ENCODE measurements at places on chromosomes 13 and 19.

GRCh38 chr19:58338825-58339558 lies 12.2 kb downstream of the ZSCAN22 start:
- no peak for DNase-seq

GRCh38 chr13:75633285-75633684 lies 2.8 kb upstream of the LMO7 start:
- no peak for DNase-seq

GRCh38 chr13:99501848-99502301 lies 603 bp downstream of the TM9SF2 start:
- peak; percentile 14 for DNase-seq

GRCh38 chr19:17754634-17755442 lies 3.6 kb downstream of the FCHO1 start:
- DNase-seq, result no peak

DNA sequence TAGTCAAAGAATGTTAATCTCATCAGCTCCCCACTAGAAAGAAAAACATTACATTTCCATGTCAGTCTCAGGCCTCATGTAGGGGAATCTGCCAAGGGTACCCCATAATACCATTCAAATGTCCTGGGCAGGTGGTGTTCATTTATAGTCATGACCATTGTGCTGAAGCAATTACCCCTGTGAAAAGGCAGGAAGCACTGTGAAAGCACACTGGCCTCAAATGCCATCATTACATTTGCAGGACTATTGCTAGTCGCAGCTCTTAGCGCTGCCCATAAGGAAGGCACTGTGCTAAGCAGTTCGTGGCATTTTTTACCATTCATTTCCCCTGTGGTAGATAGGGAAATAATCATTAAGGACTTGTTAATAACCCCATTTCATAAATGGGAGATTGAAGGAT lies 109.0 kb downstream of the LHFPL6 start:
- DNase-seq, result no peak

DNA sequence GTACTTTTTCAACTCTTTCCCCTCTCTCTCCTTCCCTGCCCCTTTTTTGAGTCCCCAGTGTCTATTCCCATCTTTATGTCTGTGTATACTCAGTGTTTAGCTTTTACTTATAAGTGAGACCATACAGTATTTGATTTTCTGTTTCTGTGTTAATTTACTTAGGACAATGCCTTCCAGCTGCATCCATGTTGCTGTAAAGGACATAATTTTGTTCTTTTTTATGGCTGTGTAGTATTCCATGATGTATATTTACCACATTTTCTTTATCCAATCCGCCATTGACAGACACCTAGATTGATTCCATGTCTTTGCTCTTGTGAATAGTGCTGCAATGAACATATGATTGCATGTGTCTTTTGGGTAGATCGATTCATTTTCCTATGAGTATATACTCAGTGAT lies 10.7 kb upstream of the ZC3H13 start:
- DNase-seq, result no peak

DNA sequence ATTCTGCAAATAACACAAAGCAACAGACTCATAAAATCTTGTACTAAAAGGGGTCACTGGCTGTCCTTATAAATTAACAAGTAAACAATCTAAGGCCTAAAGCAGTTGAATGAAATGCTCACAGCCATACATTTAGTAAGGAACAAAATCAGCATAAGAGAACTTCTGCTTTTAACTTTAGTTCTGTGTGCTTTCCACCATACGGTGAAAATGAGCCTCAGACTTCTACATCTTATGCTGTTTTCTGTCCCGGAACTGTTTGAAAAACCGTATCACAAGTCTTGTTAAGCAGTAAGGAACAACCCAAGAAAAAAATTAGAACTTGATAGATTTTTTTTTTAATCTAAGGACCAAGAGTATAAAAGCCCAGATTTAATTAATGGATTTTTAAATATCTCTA lies 549.1 kb upstream of the MIR17HG start:
- no peak for DNase-seq

DNA sequence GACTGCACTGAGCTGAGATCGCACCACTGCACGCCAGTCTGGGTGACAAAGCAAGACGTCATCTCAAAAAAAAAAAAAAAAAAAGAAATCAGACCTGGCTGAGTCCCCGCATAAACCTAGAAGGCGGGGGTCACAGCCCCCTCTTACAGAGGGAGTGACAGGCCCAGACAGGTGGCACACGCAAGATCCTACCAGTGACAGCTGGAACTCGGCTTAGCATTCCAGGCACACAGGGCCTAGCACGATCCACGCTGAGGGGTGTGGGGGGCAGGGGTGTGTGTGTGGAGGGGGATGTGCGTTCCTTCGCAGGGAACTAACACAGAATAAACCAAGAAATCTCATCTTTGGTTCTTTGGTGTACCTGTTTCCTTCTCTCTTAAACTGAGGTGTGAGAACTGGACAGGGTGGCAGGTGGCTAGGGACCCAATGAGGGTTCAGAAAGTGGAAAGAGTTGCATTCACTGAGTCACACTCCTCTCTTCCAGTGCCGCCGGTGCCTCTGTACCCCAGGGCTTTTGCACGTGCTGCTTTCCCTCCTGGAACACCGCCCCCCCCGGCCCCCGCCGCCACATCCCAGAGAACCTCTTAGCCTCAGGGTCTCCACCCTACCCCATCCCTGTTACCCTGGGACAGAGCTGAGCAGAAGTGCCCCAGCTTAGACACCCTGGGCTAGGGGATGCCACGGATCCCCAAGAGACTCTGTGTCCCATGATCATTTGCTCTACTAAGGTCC lies 5.0 kb downstream of the SGTA start:
- DNase-seq, result no peak

- DNase-seq, result no peak
These were observed 1044.4 kb downstream of the UQCRFS1 start for GRCh38 chr19:28168557-28168956.

DNA sequence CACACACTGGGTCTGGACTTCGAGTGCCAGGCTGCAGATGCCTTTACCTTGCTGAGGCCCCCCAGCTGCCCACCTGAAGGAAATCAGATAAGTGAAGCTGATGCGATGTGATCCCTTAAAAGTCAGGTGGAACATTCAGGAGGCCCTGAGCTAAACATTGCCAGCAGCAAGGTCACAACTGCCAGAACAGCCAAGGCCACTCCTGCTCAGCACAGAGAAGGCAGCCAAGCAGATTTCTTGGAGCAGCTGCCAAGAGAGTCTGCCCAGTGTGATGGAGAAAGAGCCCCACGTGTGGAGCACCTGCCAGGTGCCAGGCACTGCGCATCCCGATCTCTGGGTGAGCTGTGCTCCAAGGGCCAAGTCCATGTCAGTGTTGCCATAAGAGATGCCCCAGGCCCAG lies 20.6 kb upstream of the UQCRFS1 start:
- no peak for DNase-seq

DNA sequence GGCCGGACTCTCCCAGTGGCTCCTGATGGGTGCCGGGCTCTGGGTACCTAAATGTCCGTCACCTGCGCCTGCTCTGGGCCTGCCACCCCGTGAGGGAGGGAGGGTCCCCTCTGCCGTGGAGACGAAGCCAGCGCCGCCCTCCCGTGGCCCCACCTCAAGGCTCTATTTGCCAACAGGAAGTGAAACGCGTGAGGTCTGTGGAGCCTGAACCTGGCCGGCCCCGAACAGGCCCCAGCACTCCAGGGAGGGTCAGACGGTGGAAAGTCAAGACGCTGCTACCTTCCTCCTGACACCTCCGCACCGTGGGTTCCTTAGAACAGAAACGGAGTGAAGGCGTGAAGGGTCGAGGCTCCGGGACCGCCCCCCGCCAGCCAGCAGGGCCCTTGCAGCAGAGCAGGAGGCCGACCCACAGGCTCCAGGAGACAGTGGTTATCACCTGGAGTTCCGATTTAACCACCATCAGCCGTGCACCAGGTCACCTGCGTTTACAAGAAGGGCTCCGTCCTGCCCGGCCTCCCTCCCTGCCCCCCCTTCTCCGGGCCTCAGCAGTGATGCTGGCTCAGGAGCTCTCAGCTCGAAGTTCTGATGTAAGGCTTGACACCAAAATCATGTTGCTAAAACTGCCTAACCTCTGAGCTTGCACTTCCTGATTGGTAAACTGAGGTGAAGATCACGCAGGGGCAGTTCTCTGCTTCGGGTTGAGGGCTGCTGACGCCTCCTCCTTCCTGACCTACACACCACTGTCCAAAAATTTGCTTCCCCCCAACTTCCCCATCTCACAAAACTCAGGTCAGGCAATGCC lies 50.9 kb upstream of the C13orf46 start:
- DNase-seq, result no peak

- DNase-seq, result no peak
These were observed 519 bp downstream of the ZNF551 start for GRCh38 chr19:57682226-57682766.

DNA sequence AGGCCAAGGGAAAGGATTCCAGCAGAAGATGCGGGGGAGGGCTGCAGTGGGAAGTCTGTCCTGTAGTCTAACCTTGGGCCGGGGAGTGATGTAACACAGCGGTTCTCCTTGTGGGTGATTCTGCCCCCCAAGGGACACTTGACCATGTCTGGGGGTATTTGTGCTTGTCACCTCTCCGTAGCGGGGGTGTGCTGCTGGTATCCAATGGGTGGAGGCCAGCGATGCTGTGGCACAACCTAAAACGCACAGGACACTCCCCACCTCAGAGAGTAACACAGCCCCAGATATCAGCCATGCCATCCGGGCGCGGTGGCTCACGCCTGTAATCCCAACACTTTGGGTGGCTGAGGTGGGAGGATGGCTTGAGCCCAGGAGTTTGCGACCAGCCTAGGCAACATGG lies 36.3 kb downstream of the ZNRF4 start:
- DNase-seq, result no peak

GRCh38 chr13:99379856-99380801 lies 72.9 kb upstream of the GPR183 start:
- no peak for DNase-seq

- DNase-seq, result no peak
These were observed 107.3 kb upstream of the ZNF507 start for GRCh38 chr19:32238076-32238475.

GRCh38 chr13:80454245-80454644 lies 113.3 kb upstream of the SPRY2 start:
- DNase-seq, result no peak

DNA sequence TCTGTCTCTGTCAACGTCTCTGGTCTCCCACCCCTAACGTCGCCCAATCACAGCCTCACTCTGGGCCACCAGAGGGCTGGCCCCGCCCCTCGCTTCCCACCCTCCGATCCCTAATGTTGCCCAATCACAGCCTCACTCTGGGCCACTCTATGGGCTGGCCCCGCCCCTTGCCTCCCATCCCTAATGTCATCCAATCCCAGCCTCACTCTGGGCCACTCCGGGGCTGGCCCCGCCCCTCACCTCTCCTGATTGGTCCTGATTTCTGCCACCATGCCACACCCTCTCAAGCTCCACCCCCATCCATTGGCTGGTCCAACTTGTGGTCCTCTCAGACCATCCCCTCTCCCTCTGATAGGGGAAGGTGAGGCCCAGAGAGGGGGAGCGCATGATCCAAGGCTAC lies 24.9 kb downstream of the CELF5 start:
- no peak for DNase-seq

- no peak for DNase-seq
These were observed 95.1 kb downstream of the TSHZ3 start for GRCh38 chr19:31254180-31254551.

GRCh38 chr13:109331011-109331433 lies 455.4 kb downstream of the IRS2 start:
- DNase-seq, result no peak

- no peak for DNase-seq
These were observed 278.0 kb downstream of the DACH1 start for GRCh38 chr13:71589032-71589431.

- peak; percentile 55 for DNase-seq
These were observed 52.7 kb downstream of the TRPM4 start for GRCh38 chr19:49210108-49210900.

GRCh38 chr19:43798546-43799409 lies 3.5 kb downstream of the LYPD5 start:
- DNase-seq, result no peak

DNA sequence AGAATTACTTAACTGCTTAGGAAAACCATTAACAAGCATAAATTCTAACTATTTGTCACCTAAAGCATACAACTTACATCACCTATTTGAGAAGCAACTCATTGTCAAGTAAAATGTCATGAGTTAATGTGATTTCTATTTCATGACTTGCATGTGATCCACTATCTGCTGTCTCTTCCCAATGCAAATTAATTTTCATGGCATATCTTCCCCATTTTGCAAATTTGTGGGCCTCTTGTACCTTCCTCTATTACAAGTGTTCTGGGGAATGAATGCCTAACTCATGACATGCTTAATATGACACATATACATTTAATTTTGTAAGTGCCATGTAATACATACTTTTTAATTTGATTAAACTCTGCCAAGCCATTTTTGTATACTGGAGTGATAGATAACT lies 81.1 kb upstream of the EDNRB start:
- no peak for DNase-seq

DNA sequence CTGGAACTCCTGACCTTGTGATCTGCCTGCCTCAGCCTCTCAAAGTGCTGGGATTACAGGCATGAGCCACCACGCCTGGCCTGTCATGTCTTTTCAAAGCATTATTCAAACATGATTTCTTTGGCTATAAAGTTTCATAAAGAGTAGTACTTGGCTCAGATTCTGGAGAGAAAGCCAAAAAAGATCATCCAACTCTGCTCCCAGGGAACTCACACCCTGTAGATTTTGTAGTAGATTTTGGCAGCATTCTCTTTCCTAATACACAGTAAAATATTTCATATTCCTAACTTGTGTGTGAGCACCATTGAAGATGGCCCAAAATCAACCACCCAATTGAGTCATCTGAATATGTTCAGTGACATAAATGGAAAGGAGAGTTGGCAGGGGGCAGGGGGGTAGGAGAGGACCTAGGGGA lies 48.4 kb downstream of the CAB39L start:
- DNase-seq, result no peak

GRCh38 chr19:45164577-45165335 lies 4.0 kb upstream of the NKPD1 start:
- no peak for DNase-seq

DNA sequence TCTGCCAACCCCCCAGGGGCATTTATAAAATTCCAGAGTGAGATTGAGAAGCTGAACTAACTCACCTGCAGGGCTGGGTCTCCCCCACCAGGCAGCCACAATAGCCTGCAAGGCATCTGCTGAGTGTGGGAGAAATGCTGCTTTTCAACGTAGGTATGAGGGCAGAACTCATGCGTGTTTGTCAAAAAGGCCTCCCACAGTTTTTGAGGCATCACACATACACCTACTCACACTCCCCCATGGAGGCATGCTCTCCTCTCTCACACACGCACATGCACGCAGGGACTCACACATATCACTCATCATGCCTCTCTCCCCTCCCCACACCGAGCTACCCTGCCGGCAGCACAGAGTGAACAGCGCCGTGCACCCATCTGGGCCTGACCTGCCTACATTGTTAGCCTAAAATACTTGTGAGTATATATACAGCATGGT lies 390.5 kb downstream of the FGF9 start:
- DNase-seq, result no peak

GRCh38 chr13:25836574-25837336 lies 215.1 kb downstream of the SHISA2 start:
- no peak for DNase-seq

DNA sequence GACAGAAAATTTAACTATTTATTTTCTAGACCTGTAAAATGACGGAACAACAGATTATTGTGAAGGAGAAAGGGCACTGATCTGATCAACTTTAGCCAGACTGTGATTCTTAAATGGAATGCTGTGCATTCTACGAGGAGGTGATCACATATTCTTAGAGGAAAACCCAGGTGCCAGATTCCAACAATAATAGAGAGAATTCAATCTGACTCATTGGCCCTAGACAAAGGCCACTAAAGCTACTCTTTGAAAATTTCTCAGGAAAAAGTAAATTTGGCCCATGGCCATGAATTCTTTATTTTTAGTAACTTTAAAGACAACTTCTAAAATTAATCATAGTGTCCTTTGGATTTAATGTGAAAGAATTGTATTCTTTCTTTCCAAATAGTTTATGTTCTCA lies 58.6 kb upstream of the POSTN start:
- DNase-seq, result no peak
